Stimulated activated CD4-positive, alpha-beta T cell treated with anti-CD3 and anti-CD28 coated beads, Interleukin-2, amount 100 ng/mL, for 48 hours (primary cell): ENCODE measurements at places on chromosomes 4 and X.

DNA sequence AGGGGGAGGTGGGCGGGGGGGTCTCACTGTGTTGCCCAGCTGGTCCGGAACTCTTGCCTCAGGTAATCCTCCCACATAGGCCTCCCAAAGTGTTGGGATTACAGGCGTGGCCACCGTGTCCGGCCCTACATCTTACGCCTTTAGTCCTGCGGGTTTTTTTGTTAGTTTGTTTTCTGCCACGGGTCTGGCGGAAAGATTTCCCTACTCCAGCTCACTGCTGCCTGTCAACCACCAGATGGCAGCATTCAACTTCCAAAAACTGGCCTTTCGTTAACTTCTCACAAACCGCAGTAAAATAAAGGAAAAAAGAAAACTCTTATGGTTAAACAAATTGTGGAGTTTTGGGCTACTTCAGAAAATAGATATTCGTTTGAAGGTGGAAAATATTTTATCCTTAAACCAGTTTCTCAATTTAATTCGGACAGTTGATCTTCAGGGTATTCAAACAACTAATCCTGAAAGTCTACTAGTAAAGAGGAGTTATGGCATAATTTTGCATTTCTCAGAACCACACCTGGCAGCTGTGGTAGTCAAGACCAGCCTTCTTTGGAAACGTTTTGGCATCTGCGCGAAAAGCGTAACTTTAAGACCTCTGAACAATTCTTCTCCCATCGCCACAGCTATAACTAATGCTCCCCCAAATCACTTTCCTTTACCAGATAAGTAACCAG lies 41.1 kb downstream of the LUZP4 start:
- no peak for DNase-seq

- no peak for DNase-seq
Observed at GRCh38 chr4:168572002-168572401, 75.2 kb downstream of the PALLD start.

- no peak for DNase-seq
Observed at GRCh38 chrX:78687586-78687985, 28.5 kb upstream of the RTL3 start.

GRCh38 chrX:114999906-115000305 lies 17.5 kb downstream of the IL13RA2 start:
- DNase-seq: no peak

- no peak for DNase-seq
Observed at GRCh38 chr4:145083891-145084605, 13.9 kb downstream of the ANAPC10 start.

DNA sequence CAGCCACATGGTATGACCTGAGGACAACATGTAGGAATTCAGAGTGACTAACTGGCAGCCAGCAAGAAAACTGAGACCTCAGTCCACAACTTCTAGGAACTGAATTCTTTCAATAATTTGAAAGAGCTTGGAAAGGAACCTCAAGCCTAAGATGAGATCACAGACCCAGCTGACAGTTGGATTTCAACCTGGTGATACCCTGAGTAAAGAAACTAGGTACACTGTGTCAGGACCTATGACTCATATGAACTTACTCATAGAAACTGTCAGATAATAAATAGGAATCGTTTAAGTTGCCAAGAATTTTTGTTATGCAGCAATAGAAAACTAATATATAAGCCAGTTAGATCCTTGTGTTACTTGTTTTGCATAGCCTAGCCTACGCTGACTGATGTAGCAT lies 102.4 kb upstream of the DCAF12L1 start:
- no peak for DNase-seq
